ENCODE measurements at places on chromosomes 11 and 22.
A peak's percentile ranks its signal among the peaks of the same experiment; 100 is the strongest.

- DNase-seq = no peak
Measured at GRCh38 chr11:118153516-118153915, 893 bp upstream of the SCN4B start.

- DNase-seq = no peak
Measured at GRCh38 chr11:102709201-102709945, 3.8 kb upstream of the MMP27 start.

DNA sequence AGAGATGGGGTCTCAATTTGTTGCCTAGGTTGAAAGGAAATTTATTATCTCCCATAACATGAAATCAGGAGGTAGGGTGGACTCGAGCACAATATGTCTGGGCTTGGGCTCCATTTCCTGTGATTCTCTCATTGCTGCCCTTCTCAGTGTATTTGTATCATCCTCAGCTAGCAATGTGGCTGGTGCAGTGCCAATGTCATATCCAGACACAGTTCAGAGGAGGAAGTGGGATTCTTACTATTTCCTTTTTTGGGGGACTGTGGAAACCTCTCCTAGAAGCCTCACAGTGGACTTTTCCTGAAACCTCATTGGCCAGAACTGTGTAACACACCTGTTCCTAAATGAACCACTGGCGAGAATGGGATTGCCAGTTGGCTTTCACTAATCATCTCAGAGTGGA, 21.0 kb upstream of the SWAP70 start:
- DNase-seq = no peak

DNA sequence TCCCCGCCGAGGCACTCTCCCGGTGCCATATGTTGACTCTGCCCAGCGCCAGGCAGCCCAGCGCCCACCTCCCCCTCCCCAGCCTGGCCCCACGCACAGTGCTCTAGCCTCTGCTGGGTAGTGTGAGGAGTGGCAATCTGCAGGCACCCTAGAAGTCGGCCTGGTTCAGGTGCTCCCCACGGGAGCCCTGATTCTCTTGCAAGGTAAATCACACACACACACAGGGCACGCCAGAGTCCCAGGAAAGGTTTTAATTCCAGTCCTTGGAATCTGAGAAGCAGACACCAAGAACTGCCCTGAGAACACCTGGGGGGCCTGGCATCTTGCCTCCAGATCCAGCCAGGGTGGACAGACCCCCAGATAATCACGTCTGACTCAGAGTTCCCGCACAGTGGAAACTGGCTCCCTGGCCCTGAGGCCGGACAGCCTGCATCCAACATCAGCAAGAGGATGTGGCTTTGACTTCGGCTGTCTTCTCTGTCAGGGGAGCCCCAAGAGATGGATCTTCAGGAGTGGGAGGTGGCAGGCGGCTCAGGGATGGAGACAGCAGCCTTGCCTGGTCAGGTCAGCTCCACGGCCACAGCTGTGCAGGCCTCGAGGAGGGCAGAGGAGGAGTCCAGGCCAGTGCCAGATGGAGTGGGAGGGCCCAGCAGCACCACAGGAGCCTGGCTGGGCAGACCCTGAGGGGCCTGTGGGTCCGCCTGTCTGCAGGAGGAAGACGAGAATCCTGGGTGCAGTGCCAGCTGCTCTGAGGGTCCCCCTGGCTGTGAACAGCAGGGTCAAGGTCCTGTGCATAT, 1.1 kb upstream of the RIN1 start:
- DNase-seq = no peak

DNA sequence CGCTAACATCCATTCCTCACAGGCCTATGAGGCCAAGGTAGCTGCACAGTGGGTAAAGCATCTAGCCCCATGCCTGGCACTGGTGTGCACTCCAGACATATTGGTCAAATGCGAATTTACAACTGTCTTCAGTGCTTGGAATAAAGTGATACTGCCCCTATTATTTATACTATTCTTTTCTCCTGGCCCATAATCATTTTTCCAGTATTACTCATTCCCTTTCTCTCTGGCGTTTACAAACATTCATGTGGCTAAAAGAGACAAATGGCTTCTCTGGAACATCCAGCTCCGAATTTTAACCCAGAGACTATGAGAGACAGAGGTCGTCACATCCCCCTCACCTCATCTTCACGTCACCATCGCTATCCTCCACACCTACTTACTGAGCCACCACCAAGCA, 87.2 kb upstream of the PITPNB start:
- no peak for DNase-seq

DNA sequence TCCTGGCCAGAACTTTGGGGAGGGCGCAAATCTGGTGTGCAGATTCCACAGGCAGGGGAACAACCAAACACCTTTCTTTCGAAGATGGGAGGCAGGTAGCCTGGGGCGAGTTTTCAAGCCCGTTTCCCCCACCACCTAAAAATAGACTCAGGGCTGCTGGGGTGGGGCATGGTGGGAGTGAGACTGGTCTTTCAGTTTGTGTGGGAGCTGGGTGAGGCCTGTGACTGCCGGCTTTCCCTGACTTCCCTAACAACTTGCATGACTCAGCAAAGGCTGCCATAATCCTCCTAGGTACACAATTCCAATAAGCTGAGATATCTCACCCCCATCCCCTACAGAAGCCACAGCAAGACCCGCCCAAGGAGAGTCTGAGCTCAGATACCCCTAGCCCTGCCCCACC, 4.3 kb upstream of the OR5B12 start:
- DNase-seq = no peak

DNA sequence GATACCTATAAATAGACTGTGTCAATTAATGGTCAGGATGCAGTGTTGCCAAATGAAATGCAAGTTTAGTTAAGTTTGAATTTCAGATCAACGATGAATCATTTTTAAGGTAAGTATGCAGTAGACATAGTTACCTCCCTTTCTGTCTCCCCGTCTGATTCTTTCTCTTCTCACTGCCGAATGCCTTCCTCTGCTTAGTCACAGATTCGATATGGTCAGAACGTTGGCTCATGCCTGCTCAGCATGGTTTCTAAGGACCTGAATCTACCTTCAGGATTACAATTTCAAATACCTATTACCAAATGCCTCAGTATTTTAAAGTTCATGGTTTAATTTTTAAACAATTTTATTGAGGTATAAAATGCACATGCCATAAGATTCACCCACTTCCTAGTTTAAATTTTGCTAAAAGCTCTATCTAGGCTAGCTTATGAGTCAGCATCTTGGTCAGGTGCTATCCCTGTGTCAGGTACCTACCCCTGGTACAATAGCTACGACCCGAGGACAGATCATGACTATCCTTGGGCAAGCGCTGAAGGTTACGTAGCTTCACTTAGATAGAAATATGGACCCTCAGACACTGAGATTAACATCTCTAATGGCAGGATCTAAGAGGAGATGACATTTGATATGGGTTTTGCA, 78.2 kb upstream of the SPON1 start:
- no peak for DNase-seq

- no peak for DNase-seq
Measured at GRCh38 chr22:26460202-26460601, 23.4 kb downstream of the HPS4 start.

GRCh38 chr11:132858223-132858622, 674.1 kb downstream of the OPCML start:
- no peak for DNase-seq

GRCh38 chr11:35197292-35197691, 58.3 kb downstream of the CD44 start:
- no peak for DNase-seq

GRCh38 chr11:126624506-126624905, 269.0 kb downstream of the ST3GAL4 start:
- DNase-seq = no peak

DNA sequence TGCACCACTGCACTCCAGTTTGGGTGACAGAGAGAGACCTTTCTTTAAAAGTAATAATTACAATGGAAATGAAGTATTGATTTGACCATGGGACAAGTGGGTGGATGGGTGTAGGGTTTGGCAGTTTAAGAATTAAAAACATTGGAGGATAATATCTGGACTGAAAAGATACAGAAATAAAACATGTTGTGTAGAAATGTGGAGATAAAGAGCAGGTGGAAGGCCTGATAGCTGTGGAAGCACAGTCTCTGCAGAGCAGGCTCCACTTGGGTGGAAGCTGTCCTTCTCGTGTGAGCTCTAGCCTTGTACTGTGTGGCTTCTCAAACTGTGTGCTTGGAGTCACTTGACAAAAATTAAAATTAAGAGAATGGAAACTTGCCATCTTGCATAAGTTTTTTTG, 25.6 kb downstream of the APLP2 start:
- DNase-seq = no peak

GRCh38 chr11:70128435-70128906, 50.4 kb downstream of the ANO1 start:
- no peak for DNase-seq

DNA sequence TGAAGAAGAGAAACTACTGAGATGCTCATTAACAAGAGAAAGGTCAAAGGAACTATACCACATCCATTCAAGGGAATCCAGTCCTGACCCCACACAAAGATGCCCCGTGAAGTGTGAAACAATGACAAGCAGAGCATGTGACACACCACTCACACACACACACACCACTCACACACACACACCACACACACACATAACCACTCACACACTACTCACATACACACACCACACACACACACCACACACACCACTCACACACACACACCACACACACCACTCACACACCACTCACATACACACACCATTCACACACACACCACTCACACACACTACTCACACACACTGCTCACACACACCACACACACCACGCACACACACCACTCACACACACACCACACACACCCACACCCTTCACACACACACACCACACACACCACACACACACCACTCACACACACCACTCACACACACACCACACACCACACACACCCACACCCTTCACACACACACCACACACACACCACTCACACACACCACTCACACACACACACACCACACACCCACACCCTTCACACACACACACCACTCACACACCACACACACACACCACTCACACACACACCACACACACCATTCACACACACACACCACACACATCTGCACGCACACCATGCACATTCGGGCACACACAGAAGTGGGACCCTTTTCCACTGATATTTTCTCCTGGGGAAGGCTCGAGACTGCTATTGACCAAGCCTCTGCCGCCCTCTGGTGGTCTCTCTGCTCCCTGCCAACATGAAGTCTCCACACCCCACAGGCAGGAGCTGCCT, 32.0 kb upstream of the COMT start:
- DNase-seq = no peak

DNA sequence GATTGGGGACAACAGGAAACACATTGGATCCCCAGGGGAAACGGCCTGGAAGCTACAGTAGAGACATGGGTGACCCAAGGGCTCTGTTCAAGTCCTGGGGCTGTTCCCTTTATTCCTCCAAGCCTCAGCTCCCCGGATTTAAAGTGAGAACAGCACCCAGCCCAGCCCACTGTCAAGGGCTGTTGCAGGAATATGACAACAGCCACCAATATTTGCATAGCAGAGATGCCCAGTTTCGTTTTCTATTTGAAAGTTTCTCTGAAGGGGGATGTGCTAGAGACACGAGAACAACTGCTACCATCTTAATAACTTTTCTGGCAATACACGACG, 81.1 kb upstream of the WNT7B start:
- no peak for DNase-seq

GRCh38 chr11:32902089-32902665, 9.6 kb downstream of the QSER1 start:
- no peak for DNase-seq

DNA sequence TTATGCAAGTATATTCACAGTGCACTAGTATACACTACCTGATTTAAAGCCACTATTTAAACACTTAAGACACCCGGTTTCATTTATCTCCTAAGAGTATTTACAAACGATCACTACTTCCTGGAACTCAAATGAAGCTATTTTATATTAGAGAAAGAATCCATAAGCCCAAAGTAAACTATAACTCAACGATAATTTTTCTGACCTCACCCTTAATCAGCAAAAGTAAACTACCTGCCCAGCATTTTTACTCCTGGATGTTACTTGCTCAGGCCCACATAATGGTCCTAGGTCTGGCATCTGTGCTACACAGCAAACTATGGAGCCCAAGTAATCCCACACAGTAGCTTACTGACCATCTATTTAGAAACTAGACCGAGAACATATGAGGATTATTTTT, 33.4 kb downstream of the TSG101 start:
- DNase-seq = no peak

- peak; percentile 14 for DNase-seq
Measured at GRCh38 chr11:61577383-61578118, 3.3 kb downstream of the SYT7 start.

GRCh38 chr22:23284504-23285033, 104.3 kb downstream of the BCR start:
- DNase-seq = no peak

DNA sequence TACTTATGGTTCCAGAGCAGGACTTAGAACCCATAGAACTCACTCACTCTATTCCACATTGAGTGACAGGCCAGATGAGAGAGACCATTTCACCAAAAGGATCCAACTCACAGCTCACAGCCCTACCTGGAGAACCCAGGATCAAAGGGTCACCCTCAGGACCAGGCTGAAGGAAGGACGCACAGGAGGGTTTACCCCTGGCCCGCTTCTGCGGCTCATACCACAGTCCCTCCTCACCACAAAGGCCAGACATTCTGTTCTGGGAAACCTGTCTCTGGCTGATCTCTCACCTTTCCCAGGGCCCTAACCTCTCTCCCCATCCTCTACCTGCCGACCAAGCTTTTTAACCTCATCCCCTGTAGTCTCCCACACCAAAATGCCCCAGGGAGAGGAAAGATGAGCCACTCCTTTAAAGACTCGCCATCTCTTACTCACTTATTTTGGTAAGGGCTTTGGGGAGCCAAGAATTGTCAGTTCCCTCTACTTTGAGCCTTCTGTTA, 4.7 kb downstream of the FOSL1 start:
- no peak for DNase-seq

DNA sequence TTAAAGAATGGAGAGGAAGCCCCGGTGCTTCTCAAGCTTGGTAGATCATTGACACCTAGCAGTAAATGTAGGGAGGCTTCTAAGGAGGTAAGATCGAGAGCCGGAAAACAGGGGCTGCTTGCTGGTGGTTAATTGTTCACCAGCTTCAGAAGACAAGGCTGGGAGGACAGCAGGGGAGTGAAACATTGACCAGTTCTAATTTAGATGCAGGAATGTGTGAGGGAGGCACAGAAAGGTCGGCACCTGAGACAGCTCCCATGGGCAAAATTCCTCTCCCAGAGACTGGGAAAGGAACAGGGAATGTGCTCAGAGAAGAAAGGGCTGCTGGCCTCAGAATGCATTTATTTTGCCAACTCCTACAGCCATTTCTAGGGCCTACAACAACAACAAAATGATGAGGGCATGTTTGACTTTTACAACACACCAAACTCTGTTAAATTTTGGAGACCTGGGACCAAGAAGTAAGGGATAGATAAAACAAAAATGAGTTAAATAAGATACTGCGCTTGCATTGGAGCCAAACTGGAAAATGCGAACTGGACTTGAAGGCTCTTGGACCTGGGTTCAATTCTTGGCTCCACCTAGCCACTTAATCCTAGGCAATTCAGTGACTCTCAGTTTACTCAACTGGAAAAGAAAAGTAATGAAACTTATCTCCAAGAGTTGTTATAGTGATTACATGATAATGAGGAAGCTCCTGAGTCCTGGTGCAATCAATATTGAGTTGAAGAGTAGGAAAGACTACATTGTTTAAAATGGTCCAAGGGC, 31.0 kb downstream of the FZD4 start:
- no peak for DNase-seq
